Stimulated activated CD4-positive, alpha-beta T cell treated with anti-CD3 and anti-CD28 coated beads, Interleukin-12 subunit alpha, Interleukin-12 subunit beta, amount 100 ng/mL, for 24 hours (primary cell): ENCODE measurements at places on chromosomes 4 and X.

- DNase-seq, result no peak
Measured at GRCh38 chr4:2799971-2800690, 7.2 kb downstream of the SH3BP2 start.

- no peak for DNase-seq
Measured at GRCh38 chr4:165965503-165965902, 92.5 kb downstream of the TLL1 start.

GRCh38 chrX:24979081-24979480 lies 36.7 kb downstream of the ARX start:
- DNase-seq, result no peak

GRCh38 chr4:89434364-89434988 lies 126.9 kb upstream of the GPRIN3 start:
- no peak for DNase-seq

DNA sequence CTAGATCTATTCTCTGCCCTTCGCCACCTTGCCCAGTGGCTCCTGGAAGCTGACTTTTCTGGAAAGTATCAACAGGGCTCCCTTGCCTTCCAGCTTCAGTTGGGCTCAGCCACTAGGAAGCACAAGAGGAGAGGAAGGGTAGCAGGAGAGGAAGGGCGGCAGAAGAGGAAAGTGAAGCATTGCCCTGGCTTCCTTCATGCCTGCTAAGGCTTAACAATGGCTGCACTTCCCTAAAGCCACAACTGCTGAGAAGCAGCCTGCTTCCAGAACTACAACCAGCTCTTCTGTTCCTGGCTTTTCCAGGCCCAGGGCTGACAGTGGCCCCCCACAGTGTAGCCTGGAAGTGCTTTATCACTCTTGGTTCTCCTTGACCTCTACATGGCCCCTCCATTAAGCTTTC lies 29.1 kb upstream of the PGM2 start:
- no peak for DNase-seq

- no peak for DNase-seq
Measured at GRCh38 chrX:25343060-25343459, 327.3 kb upstream of the ARX start.

DNA sequence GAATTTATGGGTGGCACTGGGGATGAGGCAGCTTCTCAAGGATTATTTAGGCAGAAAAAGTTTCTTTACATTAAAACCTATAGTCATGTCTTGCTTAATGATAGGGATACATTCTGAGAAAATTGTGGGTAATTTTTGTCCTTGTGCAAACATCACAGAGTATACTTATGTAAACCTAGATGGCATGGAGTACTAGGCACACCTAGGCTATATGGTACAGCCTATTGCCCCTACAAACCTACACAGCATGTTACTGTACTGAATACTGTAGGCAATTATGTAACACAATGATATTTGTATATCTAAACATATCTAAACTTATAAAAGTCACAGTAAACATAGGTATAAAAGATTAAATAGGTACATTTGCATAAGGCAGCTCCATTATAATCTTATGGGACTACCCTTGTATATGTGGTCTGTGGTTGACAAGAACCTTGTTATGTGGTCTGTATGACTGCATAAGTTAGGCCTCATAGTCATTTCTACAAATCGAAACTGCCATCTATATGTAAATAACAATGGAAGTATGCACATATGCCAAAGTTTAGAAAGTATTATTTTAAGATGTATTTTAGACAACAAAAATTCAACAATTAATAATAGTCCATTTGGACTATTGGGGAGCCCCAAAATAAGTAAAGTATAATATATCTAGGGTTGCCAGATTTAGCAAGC lies 87.3 kb downstream of the CFAP299 start:
- no peak for DNase-seq

DNA sequence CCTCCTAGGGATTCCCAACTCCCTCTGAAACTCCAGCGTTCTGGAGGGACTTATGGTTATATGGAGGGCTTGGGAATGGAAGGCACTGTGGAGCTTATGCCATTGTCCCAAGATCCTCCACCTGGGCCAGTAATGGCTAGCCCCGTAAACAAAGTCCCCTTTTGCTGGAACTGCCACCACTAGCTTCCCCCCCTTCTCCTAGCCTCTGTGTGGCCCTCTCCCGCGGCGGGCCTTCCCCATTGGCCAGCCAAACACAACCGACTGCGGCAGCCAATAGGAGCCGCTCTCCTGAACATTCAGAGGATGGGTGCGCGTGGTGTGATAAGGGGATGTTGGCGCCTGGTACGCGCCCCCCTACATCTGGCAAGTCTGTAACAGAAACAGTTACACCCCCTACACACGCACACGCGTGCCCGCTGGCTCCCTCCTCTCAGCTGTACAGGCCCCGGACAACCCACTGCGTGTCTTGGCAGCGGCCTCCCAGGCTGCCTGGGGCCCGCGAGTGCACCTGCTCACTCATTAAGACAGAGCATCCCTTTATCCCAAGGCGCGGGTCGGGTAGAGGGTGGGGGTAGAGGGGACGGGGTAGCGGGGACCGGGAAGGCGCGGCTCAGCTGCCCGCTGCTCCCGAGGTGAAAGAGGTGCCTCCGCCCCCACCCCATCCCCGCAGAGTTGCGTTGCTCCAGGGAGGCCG lies 863 bp upstream of the RAB33A start:
- DNase-seq, result no peak

DNA sequence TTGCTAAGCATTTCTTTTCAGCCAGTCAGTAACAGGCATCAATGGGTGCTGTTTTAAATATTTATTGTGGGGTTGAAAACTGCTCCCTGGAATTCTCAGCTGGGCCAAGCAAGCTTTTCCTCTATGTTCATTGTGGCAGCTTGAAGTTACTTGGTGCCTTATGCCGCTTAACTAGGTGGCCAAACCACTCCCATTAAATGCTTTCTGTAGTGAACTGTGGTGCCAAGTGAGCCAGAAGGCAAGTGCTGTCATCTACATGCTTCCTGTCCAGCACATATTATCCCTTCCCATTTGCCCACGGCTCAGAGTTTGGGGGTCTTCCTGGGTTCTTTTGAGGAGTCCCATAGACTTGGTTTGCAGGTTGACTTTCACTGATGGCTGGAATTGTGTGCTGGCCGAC lies 64.8 kb downstream of the TAB3 start:
- DNase-seq, result no peak

- DNase-seq, result no peak
Measured at GRCh38 chr4:30720661-30721184, 554 bp downstream of the PCDH7 start.
